ENCODE measurements at places on chromosomes 1 and 21. TPM values are rescaled to one million over a fixed set of nuclear protein-coding genes. Genes with fewer than 3 reads are reported as not detected.

Gene BRDT
- total RNA-seq, result not detected

Gene PADI2
- 0.09 TPM for total RNA-seq

Gene SPRR2E
- total RNA-seq, result not detected

Gene VSIG8
- total RNA-seq, result not detected

Gene MORC3
- total RNA-seq, result 30.5 TPM

Gene PDPN
- not detected for total RNA-seq

Gene CNIH3
- 1.1 TPM for total RNA-seq

Gene DHCR24
- total RNA-seq, result 121 TPM

Gene CYP4A11
- not detected for total RNA-seq

Gene RAVER2
- 5.7 TPM for total RNA-seq

Gene ENAH
- not detected for total RNA-seq

All from activated CD8-positive, alpha-beta memory T cell treated with anti-CD3 and anti-CD28 coated beads, Interleukin-2, amount 10 ng/mL, durations not matched to agents 7 days and 5 days (primary cell).